ENCODE measurements at places on chromosomes 6 and 20.
A peak's percentile ranks its signal among the peaks of the same experiment; 100 is the strongest.

DNA sequence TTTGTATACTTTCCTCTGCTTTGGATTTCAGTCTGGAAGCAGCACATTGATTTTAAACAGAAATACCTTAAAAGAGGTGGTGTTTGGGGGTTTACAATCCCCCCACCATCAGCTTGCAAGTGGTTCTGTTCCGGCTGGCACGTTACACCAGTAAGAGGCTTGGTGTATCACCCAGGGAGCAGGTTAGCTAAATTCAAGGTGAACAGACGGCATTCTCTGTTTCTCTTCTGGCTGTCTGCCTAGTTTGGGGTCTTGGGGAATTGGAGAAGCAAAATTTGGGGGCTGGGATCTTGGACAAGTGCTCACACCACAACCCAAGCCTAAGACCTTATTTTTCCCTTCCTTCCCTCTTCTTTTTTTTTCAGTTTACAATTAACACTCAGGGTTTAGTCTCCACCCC, 7.5 kb upstream of the APCDD1L start:
- DNase-seq: no peak

- DNase-seq: no peak
Observed at GRCh38 chr20:34570859-34571306, 12.4 kb downstream of the MAP1LC3A start.

DNA sequence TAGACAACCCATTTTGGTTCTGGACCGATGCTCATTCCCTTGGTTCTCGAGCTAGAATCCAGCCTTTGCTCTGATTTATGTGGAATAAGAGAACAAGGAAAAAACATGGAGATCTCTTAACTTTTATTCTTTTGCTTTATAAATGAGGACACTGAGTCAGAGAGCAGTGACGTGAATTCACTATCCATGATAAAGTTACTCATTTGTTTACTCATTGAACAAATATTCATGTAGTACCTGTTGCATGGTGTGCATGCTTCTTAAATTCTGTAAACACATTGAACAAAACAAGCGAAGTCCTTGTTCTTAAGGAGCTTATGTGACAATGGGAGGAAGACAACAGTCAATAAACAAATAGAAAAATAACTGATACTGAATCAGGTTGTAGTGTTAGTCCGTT, 56.9 kb downstream of the BMP2 start:
- DNase-seq: no peak

DNA sequence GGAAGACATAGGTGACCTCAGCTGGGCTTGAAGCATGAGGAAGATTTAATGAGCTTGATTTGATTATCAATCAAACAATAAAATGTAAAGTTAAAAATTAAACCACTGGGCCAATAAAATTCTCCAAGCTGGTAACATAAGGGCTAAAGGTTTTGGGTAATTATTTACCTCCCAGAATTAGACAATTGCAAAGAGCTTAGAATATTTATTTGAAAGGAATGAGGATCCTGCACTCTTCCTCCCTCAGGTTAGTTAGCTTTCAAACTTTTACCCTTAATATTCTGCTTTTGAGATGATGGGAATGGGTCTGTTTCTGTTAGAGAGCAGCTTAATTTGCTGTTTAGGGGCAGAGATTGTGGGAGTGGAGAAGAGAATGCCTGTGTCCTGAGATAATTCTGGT, at the start of gene SLC17A4:
SLC17A4 (plus strand) TSS at position 208 of the 400 bp plus-strand sequence. CDS start 7,221 bp downstream, outside the sequence.
- DNase-seq: no peak

- no peak for DNase-seq
Observed at GRCh38 chr6:29527126-29527525, 32.4 kb downstream of the UBD start.

- DNase-seq: no peak
Observed at GRCh38 chr6:145711372-145711771, 23.9 kb downstream of the EPM2A start.

DNA sequence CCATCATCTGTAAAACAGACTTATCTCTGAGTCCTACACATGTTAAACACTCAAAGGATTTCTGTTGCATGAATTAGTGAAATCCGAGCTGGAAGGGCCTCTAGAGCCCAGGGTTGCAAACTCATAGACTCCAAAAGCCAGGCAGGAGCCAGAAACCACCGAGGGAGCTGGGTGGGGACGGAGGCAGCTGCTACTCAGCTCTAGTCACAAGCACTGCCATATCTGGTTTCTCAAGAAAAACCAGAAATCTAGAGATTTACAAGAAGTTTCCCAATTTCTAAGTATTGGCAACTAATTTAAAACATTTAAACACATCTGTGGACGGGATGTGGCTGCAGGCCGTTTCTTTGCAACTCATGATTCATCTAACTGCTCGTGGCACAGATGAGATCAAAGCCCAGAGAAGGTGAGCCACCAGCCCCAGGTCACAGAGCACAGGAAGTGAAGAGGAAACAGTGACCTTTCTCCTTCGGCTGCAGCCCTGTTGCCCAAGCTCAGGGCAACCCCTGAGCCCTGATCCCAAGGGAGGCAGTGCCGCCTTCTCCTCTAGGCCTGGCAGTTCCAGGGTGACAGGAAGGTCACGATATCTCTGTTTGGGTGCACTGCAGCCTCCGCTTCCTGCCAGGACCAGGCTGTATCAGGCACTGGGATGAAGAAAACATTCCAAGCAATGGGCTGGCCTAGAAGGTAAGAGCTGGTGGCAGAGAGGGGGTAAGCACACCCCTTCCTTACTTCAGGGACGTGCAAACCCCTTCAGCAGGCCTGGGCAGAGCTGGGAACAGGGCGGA, 26.4 kb upstream of the PTGIS start:
- peak; percentile 52 for DNase-seq

GRCh38 chr20:46132705-46133120, 14.6 kb downstream of the CD40 start:
- DNase-seq: peak; percentile 12

DNA sequence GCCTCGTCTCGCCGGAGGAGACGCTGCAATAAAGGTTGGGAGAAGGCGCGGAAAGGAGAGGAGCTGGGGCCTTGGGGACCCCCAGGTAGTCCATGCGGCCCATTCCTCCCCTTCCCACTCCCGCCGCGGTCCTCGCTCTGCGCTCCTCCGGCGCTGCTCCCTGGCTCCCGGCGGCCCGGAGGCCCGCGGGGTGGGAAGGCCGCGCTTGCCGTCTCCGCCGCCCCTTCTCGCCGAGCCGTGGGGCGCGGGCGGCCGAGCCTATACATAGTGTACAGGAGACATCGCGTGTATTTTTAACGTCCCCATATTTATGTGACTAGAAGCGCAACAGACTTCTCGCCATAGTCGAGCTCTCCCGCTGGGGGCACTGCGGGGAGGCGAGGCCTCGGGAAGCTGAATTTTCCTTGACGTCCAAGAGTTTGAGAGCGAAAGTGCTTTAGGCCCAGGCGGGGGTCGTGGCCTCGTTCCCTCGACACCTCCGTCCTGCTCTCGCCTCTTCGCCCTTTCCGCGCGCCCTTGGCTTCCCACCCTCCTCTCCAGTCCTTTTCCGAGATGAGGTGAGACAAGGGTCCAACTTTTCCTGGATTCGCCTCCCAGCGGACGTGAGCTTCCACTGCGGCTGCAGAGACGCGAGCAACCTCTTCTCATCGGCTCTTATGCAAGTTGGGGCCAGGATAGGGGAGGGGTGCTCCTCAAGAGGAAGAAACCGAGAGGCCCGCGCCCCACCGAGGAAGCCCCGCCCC, 29.0 kb downstream of the SLC12A5 start:
- no peak for DNase-seq

- DNase-seq: no peak
Observed at GRCh38 chr6:135937106-135937505, 85.6 kb downstream of the PDE7B start.

DNA sequence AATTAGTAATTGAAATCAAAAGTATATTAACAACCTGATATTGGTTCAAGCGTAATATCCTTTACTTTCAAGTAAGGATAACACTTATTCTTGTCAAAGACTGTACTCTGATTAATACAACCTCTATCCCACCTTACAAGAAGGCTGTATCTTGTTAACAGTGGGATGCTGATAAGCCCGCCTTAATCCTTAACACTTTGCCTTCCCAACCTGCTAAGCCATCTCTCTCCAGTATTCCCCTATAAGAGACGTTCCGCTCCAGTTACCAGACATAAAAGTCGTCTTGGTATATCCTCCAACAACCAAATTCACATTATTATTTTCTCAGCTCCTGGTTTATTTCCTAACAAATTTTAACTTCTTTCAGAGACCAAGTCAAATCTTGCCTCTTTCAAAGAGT, 2.0 kb downstream of the BTBD9 start:
- no peak for DNase-seq

DNA sequence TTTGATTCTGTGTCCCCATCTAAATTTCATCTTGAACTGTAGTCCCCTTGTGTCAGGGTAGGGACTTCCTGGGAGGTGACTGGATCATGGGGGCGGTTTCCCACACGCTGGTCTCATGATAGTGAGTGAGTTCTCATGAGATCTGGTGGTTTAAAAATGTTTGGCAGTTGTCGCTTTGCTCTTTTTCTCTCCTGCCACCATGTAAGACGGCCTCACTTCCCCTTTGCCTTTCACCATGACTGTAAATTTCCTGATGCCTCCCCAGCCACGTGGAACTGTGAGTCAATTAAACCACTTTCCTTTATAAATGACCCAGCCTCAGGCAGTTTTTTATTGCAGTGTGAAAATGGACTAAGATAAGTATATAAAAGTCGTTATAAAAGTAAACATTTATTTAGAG, 80.5 kb upstream of the SGK1 start:
- no peak for DNase-seq

- no peak for DNase-seq
Observed at GRCh38 chr6:50889497-50889896, 70.8 kb downstream of the TFAP2B start.

GRCh38 chr6:147930745-147931144, 411.9 kb upstream of the SASH1 start:
- no peak for DNase-seq

DNA sequence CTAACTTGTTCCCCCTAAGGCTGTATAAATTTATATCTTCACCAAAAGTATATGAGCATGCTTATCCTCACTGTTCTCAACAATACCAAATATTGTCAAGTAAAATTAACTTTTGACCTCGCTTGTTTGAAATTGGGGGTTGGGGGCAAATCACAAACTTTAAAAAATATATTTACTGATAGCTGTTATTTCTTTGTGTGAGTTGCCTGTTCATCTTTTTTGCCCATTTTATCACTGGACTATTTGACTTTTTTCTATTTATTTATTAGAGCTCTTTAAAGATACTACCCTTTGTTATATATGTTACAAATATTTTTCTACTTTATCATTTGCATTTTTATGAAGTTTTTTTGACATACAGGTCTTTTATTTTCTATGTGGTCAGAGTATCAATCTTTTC, 187.7 kb downstream of the ZDHHC14 start:
- DNase-seq: no peak

DNA sequence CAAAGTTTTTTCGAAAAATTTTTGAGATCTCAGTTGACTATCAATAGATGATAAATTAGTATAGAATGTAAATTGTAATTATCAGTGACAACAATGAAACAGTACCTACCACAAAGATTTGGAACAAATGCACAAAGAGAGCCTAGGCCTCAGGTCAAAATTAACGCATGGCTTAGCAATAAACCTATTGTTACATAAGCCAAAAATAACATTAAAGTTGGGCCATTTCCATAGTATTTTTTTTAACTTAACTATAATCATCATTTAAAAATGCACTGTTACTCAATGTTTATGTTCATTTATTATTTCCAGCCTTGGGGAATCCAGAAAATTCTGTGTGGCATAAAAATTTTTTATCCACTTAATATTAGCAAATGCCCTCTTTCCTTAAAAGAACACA, 117.0 kb downstream of the EPB41L2 start:
- DNase-seq: no peak

Measured in activated CD8-positive, alpha-beta memory T cell treated with anti-CD3 and anti-CD28 coated beads for 4 hours (primary cell).